ENCODE measurements at places on chromosomes 2 and 18. TPM values are rescaled to one million over a fixed set of nuclear protein-coding genes. Genes with fewer than 3 reads are reported as not detected.

The TMSB10 gene
- total RNA-seq = 2,625 TPM

The GPR155 gene
- total RNA-seq = 30.3 TPM

The NOL4 gene
- not detected for total RNA-seq

The FKBP1B gene
- 9.1 TPM for total RNA-seq

The C2orf72 gene
- not detected for total RNA-seq

The TMEM169 gene
- 31.0 TPM for total RNA-seq

The DHX57 gene
- total RNA-seq = 25.3 TPM

The SERPINB3 gene
- total RNA-seq = not detected

The PROC gene
- total RNA-seq = not detected

The CPO gene
- total RNA-seq = not detected

The NYAP2 gene
- total RNA-seq = not detected

The BBS5 gene
- total RNA-seq = 35.3 TPM

The ERFE gene
- 2.0 TPM for total RNA-seq

The FRZB gene
- total RNA-seq = 0.62 TPM

The RBM43 gene
- total RNA-seq = 4.1 TPM

The EGR4 gene
- total RNA-seq = not detected

The ADD2 gene
- 2.6 TPM for total RNA-seq

The GPR55 gene
- total RNA-seq = not detected

The MYO3B gene
- total RNA-seq = 0.31 TPM

The CIB4 gene
- not detected for total RNA-seq

The BMP10 gene
- total RNA-seq = not detected

The SERPINB11 gene
- total RNA-seq = not detected

The C1D gene
- 36.6 TPM for total RNA-seq

The EFEMP1 gene
- 19.6 TPM for total RNA-seq

The STAT4 gene
- 0.73 TPM for total RNA-seq

The HAAO gene
- total RNA-seq = 0.31 TPM

The KLHL30 gene
- not detected for total RNA-seq

The LHCGR gene
- total RNA-seq = not detected

The FAHD2B gene
- 25.3 TPM for total RNA-seq

The AQP12B gene
- not detected for total RNA-seq

The C2orf76 gene
- 11.4 TPM for total RNA-seq

The INHBB gene
- total RNA-seq = not detected

The CNDP1 gene
- total RNA-seq = not detected

The GPR75 gene
- total RNA-seq = 2.0 TPM

The LINC00305 gene
- total RNA-seq = not detected

The ABCG5 gene
- total RNA-seq = 0.31 TPM

The AQP12A gene
- total RNA-seq = not detected

The SULT1C4 gene
- total RNA-seq = 0.15 TPM

The OXER1 gene
- not detected for total RNA-seq

The CAPN14 gene
- total RNA-seq = 0.33 TPM

The ATG9A gene
- 54.7 TPM for total RNA-seq

The KIF1A gene
- 0.36 TPM for total RNA-seq

The CCBE1 gene
- not detected for total RNA-seq
